ENCODE measurements at places on chromosomes 5 and 9.

GRCh38 chr9:127697575-127697974 is 9.2 kb upstream of the CFAP157 start:
- DNase-seq = no peak

GRCh38 chr5:167406513-167406912 is 884.9 kb upstream of the WWC1 start:
- DNase-seq = no peak

GRCh38 chr9:110006657-110007056 is 201.3 kb downstream of the C9orf152 start:
- no peak for DNase-seq

DNA sequence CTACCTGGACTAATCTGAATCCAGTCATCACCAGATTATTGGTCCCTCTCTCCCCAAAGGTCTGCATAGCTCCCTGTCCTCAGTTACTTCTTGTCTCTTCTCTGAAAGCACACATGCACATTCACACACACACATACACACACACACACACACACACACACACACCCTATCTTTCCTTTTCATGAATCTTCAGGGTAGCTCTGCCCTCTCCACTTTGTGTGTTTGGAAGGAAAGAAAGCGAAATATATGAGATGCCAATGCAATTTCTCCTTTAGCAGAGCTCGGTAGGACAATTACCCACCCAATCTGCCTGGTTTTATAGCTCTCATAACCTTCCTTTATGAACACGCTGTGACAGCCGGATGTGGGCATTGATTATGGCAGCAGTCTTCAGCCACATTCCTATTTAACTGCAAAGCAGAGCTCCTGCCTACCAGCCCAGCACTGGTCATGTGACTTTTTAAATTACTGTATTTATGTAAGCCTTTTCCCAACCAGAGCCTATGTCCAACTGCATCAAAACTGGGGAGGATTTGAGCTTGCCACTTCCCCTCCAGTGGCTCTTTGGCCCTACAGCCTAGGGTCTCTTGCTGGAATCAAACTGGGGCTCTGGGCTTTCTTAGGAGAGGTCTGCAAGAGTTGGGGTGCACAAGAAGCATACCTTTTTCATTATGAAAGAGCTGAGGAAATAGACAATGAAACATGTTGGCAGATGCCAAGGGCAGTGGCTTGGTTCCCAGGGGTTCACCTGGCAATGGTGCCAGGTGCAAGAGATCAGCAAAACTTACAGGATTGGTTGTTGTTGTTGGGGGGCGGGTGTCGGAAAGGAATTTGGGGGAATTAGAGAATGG is 20.8 kb upstream of the MATR3 start:
- DNase-seq = no peak

GRCh38 chr5:135034236-135034962 is 371 bp upstream of the PITX1 start:
- no peak for DNase-seq

- no peak for DNase-seq
These were observed 1.1 kb downstream of the LHX2 start for GRCh38 chr9:124012368-124013301.

GRCh38 chr9:133189826-133190225 is 19.2 kb downstream of the OBP2B start:
- no peak for DNase-seq

DNA sequence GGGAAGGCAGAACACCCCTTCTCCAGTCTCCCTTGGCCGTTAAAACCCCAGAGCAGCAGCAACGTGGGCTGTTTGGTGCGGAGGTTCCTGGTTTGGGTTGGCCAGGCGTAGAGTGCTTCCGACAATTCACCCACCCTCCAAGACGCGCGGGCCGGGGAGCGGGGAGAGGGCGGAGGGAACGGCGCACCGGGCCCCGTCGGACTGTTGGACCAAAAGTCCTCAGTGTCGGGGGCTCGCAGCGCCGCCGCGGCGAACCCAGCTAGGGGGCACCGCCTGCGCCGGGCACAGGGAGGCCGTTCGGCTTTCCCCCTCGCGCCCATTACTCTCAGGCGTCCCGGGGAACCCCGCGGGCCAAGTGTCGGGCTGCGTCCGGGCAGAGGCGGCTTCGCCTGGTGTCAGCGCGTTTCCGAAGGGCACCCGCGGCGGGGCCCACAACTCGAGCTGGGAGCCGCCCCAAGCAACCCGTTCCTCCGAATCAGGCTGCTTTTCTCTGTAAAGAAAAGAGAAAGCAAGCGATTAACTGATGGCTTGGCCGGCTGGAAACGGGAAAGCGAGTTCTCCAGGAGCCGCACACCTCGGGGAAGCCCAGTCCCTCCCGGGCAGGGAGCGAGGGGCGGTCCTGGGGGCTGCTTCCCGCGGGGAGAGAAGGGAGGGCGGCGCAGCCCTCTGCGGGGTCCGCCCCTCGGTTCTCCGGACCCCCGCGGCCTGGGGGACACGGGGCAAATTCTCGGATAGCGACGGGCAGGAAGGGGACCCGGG is 145.5 kb downstream of the ERCC6L2 start:
- DNase-seq = no peak

DNA sequence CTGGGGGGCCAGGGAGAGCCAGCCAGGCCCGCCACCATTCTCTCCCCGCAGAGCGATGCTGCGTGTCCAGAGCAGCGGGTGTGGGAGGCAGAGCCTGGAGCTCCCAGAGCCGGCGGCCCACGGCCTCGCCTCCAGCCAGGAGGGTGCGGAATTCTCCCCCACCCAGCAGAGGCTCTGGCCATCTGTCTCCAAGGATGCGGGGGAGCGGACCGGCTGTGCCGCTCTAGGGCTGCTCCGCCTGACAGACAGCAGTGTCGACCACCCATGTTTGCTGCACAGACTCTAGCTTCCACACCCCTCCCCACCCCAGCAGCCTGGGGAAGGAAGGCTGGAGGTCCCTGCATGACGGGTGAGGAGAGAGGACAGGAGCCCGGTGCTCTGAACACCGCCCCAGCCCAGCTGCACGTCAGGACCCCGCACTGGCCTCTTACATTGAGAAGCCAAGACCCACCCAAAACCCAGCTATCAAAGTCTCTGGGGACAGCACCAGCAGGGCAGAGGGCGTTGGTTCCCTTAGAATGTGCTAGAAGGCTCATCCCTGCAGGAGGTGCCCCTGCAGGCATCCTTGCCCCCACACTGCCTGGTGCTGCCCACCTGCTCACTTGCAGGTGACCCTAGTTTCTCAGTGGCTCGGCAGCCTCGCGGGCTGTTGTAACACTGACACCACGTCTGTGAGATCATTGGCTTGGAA is 29.7 kb upstream of the FCN1 start:
- DNase-seq = no peak

- no peak for DNase-seq
These were observed 73.8 kb upstream of the ITGA2 start for GRCh38 chr5:52915176-52915875.

GRCh38 chr9:81737871-81738507 is 48.6 kb upstream of the TLE1 start:
- no peak for DNase-seq

GRCh38 chr9:25225938-25226760 is 452.1 kb downstream of the TUSC1 start:
- no peak for DNase-seq

DNA sequence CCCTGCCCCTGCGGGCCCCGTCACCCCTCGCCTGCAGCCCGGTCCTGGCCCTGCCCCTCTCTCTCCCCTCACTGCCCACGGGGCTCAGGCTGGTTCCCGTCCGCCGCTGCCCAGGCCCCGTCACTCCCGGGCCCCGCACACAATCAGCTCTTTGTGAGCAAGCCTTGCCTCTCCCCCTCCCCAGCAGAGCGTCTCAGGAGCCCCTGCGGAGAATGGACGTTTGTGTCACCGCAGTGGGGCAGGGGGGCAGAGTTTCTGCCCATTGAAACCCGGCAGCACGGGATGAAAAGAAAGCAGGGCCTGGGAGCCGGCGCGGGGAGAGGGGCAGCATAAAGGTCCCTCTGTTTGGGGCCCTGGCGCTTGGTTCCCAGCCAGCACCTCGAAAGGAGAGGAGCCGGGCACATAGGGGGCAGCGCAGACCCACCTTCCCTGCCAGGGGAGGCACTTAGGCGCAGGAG is 13.5 kb upstream of the NUP214 start:
- no peak for DNase-seq

DNA sequence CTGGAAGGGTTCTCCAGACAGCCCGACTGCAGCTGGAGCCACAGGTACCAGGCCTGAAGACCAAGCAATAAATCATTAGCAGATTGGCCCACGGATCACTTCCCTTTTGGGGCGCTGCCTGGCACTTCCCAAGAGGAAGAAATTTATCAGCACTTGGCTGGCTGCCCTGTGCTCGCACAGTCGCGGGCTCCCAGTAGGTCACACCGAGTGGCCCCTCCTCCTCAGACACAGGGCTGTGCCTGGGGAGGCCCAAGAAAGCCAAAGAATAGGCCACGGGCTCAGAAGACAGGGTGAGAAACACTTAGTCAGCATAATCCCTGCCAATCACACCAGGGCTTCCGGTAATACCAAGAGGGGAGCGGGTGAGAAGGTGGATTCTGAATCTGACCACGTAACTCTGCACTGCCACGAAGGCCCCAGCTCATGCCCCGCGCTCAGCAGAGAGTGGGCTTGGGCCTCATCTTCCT is 115.7 kb upstream of the MSX2 start:
- DNase-seq = no peak

GRCh38 chr5:159518371-159518770 is 188.1 kb upstream of the IL12B start:
- no peak for DNase-seq

- no peak for DNase-seq
These were observed 211.8 kb downstream of the FANCC start for GRCh38 chr9:95105519-95106287.

DNA sequence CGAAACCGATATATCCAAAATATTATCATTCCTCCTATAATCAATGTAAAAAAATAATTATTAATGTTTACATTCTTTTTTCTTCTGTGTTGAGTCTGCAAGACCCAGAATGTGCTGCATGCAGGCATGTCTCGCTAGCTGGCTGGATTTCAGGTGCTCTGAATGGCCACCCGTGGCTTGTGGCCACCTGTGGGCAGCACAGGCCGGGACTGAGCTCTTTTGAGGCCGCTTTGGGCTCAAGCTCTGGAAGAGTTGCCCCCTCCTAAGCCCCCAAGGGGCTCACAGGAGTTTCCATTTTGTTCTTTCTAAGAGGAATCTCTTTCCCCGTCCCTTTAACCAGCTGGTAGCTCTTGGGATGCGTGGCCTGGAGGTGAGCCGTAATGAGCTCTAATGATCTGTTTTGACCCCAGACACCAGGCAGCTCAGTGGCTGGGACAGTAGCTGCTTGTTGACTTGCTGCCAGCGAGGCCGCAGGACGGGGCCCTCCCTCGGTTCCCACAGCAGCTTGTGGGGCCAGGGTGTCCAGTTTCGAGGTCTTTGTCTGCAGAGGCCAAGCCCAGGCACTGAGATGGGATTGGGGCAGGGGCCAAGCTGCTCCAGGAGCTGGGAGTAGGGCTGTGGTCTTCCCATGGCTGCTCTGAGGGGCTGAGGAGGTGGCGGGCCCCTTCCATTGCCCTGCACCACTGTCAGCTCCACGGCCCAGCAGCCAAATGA is 20.8 kb downstream of the ASS1 start:
- DNase-seq = no peak

GRCh38 chr5:171673328-171673727 is 112.3 kb upstream of the SMIM23 start:
- no peak for DNase-seq

DNA sequence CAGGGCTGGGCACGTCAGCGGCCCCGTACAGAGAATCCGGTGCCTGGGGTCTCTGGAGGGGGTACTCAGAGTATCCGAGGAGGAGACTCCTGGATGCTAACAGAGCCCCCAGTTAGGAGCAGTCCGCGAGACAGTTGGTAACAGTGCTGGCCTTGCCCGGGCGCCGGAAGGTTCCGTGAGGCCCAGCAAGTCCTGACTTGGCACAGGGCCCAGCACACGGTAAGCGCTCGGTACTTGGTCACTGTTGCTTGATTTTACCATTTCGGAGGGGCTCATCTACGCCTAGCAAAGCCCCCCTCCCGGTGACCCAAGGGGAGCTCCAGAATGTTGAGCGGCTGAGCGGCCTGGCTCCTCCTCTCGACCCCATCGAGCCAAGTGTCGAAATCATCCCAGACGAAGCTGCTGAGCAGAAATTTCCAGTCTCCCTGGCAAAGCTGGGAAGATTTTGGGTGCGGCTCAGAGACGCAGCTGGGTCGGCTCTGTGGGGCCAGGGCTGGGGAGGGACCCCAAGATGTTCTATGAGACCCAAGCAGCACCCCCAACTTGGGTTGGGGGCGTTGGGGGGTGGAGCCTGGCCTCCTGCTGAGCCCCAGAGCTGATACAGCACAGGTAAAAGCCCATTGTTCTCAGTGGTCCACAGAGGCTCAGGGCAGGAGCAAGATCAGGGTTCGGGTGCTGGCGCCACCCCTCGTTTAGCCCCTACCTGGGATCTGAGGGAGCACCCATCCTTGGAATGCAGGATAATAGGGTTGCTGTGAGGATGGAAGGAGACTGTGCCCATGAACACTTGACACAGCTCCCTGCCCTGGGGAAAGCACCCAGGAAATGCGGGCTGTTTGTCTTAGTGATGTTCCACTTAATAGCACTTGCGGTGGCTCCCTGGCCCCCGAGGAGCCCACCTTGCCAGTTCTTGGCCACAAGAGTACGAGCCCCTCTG is 137.2 kb downstream of the C9orf50 start:
- DNase-seq = no peak

DNA sequence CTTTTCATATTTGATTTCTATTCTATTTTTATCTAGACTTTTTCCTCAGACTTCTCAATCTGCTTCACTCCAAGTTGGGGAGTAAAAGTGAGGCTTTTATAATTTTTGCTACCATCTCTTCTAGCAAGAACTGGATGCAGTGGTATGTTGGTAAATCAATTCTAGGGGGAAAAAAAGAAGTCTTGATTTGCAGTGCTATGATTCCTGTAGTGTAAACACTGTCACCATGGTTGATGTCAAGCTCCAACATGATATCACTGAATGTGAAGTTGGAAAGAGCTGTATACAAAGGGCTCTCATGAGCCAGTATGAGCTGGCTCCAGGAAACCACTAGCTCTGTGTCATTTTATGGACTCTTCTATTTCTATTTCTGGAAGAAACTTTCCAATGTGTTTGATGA is 439.2 kb downstream of the NTRK2 start:
- no peak for DNase-seq

- no peak for DNase-seq
These were observed 368.2 kb downstream of the NDUFS4 start for GRCh38 chr5:53928641-53929040.

- DNase-seq = no peak
These were observed 26.6 kb upstream of the ENHO start for GRCh38 chr9:34549407-34549732.

Measured in activated T-helper 1 cell treated with anti-CD3 and anti-CD28 coated beads, Interleukin-2, amount 50 U/mL, for 16 hours (primary cell).